ENCODE measurements at places on chromosomes 12 and 14. TPM values are rescaled to one million over a fixed set of nuclear protein-coding genes. Genes with fewer than 3 reads are reported as not detected.
A peak's percentile ranks its signal among the peaks of the same experiment; 100 is the strongest.

GRCh38 chr14:64614805-64615391, 65.1 kb downstream of the PPP1R36 start:
- DNase-seq: no peak

GRCh38 chr12:93099792-93100191, 170.7 kb upstream of the EEA1 start:
- DNase-seq: no peak

GRCh38 chr12:581321-581720, 81.9 kb downstream of the NINJ2 start:
- DNase-seq: peak; percentile 53

The ACOT4 gene
- 1.0 TPM for total RNA-seq

The PLCZ1 gene
- not detected for total RNA-seq

The CRADD gene
- 29.3 TPM for total RNA-seq

Measured in suprapubic skin (tissue), 4 donors.